NCI-H187 (cell line): ENCODE measurements at places on chromosomes 16 and 17.
A peak's percentile ranks its signal among the peaks of the same experiment; 100 is the strongest.

- no peak for DNase-seq
Measured at GRCh38 chr16:57178793-57179212, 7.0 kb downstream of the PSME3IP1 start.

- DNase-seq, result no peak
Measured at GRCh38 chr17:40922239-40922638, 15.2 kb downstream of the KRT23 start.

DNA sequence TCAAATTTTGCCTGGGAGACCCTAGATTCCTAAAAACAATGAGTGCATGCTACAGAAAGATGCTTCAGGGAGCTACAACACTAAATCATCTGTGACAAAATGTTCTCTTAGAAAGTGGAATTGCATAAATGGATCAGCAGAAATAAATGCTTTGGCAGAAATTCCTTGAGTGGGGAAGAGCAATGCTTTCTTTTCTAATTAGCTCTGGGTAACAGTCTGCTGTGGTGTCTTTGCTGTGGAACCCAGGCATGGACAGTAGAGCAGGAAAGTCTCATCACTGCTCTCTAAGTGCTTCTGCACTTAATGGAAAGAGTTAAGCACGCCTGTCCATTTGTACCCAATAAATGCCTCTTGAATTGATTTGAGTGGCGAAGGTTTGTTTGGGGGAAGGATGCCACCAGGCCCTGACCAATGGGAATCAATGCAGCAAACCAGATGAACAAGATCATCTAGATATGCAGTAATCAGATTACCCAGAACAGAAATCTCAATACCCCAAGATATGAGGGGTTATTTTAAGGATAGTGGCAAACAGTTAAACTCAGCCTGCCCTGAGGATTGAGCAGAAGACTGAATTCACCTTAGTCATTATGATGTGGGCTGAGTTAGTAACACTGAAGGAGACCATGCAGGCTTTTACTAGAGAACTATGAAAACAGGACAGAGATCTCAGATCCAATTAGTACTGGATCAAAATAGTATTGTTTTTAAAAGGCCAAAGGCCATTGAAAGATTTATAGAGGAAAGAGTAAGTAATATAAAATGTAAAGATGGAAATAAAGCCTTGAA, 13.6 kb downstream of the HLF start:
- DNase-seq, result no peak

DNA sequence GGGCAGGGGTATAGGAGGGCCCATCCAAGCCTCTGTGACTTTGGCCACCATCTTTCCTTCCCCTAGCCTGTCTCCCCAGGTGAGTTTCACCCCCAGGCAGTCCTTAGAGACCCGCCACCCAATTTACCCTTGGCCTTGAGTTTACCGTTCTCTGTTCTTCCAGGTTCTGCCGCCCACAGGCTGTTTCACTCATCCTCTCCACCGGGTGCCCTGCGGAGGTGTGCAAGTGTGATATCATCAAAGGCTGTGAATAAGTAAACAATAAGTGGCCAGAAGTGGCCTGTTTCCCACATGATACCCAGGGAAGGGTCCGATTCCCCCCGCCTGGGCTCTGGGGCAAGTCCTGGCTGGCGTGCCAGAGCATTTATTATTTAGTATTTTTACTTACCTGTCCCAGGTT, 15.1 kb upstream of the TLCD3B start:
- DNase-seq, result no peak

- DNase-seq, result no peak
Measured at GRCh38 chr17:69246726-69247375, 18.2 kb upstream of the ABCA10 start.

DNA sequence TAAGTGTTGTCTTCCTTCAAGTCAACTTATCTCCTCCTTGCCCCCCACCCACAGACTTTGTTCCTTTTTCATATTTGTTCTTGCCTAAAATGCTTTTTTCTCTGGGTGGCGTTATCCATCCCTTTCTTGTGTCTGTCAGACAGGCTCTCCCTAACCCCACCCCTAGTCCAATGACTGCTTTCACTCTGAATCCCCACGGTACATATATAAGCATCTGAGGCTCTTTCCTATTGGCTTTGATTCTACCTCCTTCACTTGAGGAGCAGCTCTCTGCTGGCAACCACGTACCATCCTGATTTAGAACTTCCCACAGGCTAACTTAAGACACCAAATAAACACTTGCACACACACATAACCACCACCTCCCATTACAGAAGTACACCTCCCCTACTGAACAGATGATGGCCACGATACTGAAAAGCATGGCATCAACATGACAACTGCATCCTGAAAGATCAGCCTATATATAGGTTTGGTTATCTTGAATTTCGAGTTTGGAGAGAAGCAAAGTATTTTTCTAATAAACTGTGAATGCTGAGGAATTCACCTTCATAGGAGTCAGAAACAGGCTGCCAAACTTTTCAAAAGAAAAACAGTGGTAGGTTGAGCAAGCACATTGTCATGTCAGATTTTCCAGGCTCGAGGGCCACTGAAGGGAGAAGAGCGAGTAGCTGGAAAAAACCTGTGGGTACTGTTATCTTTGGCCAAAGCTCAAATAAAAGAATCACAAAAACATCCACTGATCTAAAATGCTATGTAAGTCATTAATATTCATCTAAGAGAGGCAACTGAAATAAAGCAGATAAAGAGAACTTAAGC, 24.3 kb downstream of the STAT3 start:
- no peak for DNase-seq

DNA sequence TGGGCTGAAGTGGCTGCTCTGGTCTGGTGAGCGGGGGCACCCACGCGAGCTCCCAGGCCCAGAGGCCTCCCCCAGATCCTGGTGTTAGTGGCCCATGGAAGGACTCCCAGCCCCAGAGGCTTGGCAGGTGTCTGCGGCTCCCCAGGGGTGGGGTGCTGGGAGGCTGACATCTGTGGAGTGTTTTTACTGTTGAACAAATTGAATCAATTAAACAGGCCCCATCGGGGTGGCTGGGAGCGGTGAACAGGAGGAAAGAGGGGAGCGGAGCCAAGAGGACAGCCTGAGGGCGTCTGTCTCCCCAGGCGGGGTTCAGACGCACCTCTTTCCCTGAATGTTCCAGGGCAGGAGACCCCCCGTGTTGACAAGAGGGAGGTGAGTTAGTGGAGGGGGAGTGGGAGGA, 29.9 kb downstream of the ACTG1 start:
- no peak for DNase-seq

DNA sequence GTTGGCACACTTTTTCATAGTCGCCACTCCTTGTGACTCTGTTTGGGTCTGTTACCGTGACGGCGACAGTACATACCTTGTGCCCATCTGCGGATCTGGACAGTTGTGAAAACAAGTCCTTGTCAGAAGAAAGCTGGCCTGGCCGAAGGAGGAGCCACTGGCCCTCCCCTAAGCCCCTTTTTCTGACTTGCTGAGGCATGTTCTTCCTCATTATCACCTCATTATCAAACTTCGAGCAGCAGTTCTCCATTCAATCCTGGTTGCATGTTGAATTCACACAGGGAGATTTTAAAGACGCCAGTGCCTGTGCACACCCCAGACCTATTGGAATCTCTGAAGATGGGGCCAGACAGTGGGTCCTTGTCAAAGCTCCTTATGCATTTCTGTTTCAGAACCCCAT, 61.1 kb downstream of the CYLD start:
- DNase-seq, result no peak

DNA sequence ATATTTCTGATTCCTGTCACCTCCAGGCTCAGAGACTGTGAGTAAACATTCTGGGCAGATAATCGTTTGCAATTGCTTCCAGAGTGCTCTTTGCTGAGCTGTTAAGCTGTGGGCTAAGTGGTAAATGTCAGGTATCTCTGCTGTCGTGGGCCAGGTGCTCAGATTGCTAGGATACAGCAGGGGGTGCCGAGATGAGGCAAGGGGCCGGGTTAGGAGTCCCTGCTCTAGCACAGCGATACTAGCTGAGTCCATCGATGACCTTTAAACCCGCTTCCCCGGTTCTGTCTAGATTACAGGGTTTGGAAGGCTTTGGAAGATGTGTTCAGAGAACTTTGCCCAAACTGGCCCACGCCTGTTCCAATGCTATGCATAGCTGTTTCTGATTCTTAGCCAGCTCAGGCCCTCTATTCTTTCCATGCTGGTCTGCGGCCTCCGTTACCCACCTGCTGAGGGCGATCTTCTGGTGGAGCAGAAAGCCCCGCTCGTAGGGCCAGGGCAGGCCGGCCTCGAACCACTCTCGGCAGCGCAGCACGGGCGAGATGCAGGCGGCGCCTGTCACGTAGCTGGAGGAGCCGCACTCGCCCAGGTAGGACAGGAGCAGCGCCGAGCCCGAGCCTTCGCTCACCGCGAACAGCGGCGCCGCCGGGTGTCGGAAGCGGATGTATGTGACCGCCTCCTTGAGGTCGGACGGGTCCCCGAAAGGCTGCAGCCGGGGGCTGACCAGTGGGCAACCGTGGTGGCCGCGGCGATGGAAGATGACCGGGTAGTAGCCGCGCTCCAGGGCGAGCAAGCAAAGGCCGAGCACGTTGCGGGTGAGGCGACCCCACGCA, 979 bp downstream of the ABHD15 start:
- DNase-seq, result peak; percentile 51

GRCh38 chr17:57442914-57443571, 186.7 kb downstream of the MSI2 start:
- DNase-seq, result peak; percentile 10

- DNase-seq, result no peak
Measured at GRCh38 chr17:65539630-65540266, 21.7 kb downstream of the AXIN2 start.

GRCh38 chr16:12176051-12176450, 199.5 kb downstream of the SNX29 start:
- no peak for DNase-seq

DNA sequence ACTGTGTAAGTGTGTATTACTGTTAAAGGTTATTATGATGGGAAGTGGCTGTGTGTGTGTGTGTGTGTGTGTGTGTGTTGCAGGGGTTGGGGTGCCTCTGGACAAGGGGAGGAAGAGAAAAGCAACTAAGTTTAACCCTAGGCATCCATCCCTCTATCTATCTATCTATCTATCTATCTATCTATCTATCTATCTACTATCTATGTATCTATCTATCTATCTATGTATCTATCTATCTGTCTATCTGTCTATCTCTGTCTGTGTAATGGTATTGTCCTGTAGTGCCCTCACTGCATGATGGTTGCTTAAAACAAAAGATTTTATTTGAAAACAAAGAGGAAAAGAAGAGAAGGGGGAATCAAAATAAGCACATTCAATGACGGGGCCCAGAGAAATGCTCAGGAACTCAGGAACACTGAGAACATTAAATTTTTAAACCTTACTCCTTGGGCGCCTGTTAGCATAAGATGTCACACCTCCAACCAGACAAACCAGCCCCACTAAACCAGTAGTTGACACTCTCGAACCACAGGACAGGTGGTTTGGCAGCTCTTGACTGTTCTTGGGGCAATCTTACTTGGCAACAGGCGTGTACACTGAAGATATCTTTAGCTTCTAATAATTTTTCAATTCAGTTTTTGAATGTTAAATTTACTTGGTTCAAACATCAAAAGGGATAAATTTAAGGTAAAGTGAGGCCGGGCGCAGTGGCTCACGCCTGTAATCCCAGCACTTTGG, 5.1 kb upstream of the RPL26 start:
- no peak for DNase-seq

DNA sequence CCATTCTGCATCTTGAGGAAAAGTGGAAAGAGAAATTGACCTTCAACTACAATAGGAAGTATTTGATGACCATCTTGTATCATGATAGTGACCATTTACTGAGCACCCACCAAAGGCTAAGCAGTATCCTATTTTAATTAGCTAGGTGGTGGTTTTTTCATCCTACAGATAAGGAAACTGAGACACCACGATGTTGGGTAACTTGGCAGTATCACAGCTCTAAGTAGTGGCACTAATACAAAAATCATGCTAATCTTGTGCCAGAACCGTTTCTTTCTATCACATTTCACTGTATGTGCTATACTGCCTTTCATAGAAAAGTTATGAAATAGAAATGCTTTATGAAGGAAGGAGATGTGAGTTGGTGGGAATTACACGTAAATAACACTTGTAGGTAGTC, 2.3 kb downstream of the EVI2B start:
- DNase-seq, result no peak

DNA sequence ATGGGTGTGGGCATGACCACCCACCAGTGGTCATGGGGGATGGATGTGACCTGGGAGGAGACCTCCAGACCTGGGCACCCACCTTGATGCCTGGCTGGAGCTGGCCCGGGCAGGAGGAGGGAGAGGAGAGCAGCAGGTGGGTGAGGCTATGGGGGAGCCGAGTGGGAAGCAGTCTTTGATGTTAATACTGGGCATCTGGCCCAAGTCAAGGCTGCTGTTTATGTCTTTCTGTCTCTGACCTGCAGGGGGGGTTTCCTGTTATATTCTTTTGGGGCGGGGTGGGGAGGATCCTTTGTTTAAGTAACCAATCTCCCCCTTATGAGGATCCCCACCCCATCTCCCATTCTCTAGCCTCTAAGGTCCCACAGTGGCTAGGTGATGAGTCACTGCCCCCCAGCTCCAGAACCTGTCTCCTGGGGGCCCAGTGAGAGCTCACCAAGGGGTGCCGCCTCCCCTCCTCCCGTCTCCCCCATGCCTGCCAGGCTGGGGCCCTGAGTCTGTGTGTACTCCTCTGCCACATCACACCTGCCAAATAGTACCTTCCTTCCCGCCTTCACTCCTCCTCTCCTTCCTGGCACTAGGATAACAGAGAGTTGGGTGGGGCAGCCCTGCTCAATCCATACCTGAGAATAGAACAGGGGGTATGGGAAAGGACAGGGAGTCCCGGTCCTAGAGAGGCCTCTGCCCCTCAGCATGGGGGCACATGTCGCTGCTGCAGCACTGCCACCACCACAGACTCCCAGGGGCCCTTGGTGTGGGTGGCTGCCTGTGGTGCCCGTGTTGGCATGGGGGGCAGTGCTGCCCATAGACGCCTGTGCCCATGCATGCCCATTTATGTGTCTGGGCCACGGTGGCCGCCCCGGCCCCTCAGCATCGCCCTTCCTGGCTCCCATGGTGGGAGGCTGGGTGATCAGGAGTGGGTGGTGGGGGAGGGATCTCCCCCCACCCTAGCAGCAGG, 7.3 kb downstream of the THRA start:
- DNase-seq, result no peak

- peak; percentile 1 for DNase-seq
Measured at GRCh38 chr17:11598274-11599221, at the start of gene DNAH9. Gene DNAH9 (plus strand): TSS chr17:11598470. CDS start chr17:11598499, 29 bp downstream.

GRCh38 chr17:77598241-77598620, 360.3 kb upstream of the TNRC6C start:
- no peak for DNase-seq

DNA sequence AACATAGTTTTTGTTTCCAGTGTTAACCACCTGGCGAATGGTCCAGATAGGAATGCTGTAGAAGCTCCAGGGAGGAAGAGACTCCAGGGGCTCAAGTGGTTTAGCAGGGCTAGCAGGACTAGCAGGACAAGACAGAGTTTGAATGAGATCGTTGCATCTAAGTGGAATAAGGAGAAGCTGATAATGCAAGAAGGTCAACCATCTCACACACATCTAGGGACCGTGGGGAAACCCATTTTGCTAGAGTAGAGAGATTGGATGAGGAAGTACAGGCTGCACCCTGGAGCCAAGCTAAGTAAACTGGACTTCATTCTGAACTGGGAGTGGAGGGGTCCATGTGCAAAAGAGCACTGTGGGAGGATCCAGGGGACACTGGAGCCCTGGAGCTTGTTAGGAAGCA, 86.1 kb upstream of the HSBP1 start:
- DNase-seq, result no peak

GRCh38 chr17:80036715-80037477, 454 bp downstream of the CCDC40 start:
- DNase-seq, result no peak
